ENCODE measurements at places on chromosomes 5 and 9.
A peak's percentile ranks its signal among the peaks of the same experiment; 100 is the strongest.

- peak; percentile 41 for DNase-seq
These were observed 1.1 kb upstream of the TLE4 start for GRCh38 chr9:79570448-79571308.

- no peak for DNase-seq
These were observed 927.1 kb downstream of the NR2F1-AS1 start for GRCh38 chr5:92653730-92654461.

DNA sequence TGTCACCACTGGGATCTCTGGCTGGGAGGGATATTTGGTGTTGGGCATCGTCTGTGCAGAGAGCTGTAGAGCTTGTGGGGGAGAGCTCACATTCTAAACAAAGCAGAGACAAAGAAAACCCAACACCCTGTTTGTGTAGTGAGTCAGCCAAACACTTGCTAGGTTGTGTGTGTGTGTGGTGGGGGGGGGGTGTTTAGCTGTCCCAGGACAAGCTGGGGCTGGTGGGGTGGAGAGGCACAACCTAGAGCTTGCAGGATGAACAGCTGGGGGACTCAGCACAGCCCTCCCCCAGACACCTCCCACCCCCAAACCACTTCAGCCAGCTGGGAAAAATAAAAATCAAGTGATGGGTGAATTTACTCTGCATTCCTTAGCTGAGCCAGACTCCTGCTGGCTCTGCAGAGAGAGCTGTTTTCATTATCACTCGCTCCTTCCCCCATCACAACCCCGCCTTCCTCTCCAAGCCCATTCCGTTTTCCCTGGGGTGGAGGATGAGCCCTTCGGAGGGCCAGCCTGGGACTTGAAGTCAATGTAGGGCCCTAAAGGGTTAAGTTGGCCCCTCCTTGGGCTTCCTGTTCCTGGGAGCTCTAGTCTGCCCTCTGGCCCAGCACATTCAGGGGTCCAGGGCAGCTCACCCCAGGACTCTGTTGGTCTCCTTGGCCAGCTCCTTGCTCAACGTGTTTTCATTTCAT lies 2.6 kb downstream of the OLFML2A start:
- DNase-seq: peak; percentile 49

DNA sequence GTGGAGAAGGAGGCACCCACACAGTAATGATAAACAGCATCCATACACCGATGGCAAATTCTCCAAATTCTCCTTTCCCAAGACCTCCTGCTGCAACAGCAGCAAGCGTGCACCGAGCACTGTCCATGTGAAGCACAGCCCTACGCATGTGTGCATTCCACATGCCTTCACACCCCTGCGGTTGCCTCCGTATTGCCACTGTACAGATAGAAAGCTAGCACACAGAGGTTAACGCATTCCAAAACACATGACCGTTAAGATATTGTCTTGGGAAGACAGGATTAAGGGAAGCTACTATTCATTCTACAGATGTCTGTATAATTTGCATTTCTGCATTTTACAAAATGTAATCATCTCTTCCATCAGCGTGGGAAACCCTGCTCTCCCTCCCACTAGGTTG lies 6.6 kb downstream of the FLT4 start:
- no peak for DNase-seq
